Renal cortex interstitium (tissue), 15 donors: ENCODE measurements at places on chromosomes 1 and 21. TPM values are rescaled to one million over a fixed set of nuclear protein-coding genes. Genes with fewer than 3 reads are reported as not detected.

DNA sequence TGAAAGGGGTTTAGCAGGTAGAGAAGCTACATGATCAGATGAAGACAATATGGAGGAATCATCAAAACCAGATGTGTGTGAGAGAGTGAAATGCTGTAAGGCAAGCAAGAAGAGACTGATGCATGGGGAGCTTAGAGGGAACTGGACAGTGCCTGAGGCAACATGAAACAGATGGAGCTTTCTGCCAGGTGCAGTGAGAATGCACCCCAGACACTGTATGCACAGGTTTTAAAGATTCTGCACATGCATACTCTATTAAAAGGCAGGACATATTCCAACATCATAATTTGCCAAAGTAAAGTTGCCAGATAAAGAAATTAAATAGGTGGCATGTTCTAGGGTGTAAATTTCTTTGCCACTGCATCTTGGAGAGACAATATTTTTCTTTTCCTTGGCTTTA lies 200.1 kb downstream of the AMY1C start:
- no peak for DNase-seq

- no peak for DNase-seq
Observed at GRCh38 chr1:165424454-165425216, 20.3 kb downstream of the RXRG start.

The C8B gene
- not detected for polyA plus RNA-seq

DNA sequence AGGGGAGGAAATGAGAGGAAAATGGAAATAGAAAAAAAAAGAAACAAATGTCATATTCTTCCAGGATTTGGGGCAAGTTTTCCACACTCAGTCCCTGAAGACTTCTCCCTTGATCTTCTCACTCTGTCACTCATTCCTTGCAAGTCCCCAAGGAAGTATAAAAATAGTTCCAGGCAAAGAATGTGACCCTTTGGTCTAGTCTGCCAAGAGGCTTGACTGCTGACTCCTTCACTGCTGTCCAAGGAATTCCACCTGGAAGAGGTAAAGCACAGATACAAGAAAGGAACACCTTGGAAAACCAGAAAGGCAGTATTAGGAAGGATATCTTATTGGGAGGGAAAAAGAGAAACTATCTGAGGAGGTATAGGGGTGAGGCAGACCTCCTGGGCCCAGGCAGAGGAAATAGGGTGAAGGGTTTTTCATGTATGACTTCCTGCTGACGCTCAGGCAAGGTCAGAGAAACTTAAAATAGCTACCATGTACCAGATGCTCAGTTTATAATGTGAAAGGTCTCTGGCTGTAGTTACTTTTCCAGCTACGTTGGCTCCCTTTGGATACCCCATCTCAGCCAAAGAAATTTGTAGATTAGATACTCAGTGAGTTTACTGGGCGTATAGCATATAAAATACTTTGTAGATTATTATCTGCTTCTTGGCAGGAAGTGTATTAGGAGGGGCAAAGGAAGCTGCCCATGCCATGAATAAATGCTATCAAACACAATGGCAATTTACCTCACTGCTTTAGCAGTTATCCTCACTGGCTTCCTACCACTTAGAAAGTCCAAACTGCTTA lies 2.0 kb upstream of the GJA5 start:
- no peak for DNase-seq

DNA sequence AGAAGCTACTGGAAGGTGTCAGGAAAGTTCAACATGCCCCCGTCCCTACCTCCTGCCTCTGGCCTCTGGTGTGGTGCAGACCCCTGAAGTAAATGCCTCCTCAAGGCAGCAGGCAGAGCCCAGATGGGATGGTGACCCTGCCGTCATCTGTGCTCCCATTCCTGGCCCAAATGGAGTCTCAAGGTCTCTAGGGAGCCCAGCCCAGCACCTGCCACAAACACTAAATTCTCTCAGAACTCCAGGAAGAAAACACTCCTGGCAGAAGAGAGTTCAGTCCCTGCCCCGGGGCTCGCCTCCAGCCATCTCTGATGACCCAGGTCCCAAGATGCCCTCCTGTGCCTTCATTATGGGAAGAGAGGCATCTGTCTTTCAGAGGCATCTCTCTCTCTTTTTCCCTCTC lies 261.6 kb upstream of the TMEM51 start:
- DNase-seq: no peak

DNA sequence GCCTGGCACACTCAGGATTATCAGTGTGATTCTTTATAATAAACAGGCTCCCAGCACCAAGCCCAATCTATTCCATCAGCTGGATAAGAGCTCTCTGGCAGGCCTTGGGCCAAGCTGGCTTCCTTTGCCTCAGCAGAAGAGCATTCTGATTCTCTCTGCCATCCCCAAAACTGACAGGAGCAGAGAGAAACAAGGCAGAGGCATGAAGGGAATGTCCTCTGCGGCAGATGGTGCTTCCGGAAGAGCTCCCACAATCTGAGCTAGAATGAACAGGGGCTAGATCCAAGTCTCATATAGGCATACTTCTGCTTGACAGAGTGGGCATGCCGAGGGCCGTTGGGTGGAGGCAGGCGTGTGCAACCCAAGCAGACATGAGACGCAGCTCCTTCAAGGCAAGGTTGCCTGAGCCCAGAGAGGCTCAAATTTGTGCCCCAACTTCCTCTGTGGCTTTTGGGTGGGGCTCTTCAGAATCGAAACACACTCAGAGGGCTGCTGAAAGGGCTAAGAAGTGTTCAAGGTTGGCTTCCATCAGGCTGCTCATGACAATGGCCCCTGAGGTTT lies 4.0 kb downstream of the CAPN2 start:
- no peak for DNase-seq

DNA sequence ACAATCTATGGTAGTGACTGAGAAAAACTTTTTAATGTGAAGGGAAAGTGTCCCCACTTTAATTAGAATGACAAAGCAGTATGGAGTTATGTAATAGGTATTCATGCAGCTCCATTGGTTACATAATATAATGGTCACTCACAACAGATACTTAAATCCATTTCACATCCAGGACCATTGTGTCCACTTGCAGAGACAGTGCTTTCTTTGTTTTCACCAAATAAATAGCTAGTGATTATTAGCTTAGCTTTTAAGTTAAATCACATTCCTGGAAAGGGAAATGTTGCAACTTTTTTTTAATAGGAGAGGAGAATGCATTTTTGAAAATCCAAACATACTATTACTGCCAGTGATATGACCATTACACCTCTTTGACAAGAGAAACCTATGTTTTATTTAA lies 22.9 kb downstream of the RGL1 start:
- DNase-seq: no peak

The GJB5 gene
- polyA plus RNA-seq: 0.30 TPM

The DCDC2B gene
- 0.98 TPM for polyA plus RNA-seq

GRCh38 chr1:244557565-244557964 lies 95.4 kb upstream of the DESI2 start:
- DNase-seq: no peak

DNA sequence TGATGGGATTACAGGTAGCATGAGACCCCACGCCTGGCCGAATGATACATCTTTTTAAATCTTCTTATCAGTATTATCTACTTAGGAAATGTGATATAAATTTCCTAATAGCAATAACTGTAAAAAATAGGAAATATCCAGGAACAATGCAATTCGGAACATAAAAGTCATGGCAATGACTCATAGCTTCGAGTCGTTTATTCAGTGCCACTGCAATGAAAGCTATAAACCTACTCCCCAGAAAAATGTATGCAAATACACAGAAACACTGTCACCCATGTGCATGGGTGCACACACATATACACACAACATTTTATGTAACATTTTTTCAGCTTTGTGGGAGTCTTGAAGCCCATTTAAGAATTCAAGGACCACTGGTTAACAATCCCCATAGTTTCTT lies 194.6 kb downstream of the PATJ start:
- no peak for DNase-seq

The CDC42BPA gene
- 40.5 TPM for polyA plus RNA-seq

- DNase-seq: no peak
Observed at GRCh38 chr1:36731226-36732014, 248.7 kb upstream of the CSF3R start.

- no peak for DNase-seq
Observed at GRCh38 chr1:33343539-33343938, 22.6 kb upstream of the A3GALT2 start.

The S100A2 gene
- 9.8 TPM for polyA plus RNA-seq

The LCE3E gene
- not detected for polyA plus RNA-seq

The SPRR5 gene
- not detected for polyA plus RNA-seq

DNA sequence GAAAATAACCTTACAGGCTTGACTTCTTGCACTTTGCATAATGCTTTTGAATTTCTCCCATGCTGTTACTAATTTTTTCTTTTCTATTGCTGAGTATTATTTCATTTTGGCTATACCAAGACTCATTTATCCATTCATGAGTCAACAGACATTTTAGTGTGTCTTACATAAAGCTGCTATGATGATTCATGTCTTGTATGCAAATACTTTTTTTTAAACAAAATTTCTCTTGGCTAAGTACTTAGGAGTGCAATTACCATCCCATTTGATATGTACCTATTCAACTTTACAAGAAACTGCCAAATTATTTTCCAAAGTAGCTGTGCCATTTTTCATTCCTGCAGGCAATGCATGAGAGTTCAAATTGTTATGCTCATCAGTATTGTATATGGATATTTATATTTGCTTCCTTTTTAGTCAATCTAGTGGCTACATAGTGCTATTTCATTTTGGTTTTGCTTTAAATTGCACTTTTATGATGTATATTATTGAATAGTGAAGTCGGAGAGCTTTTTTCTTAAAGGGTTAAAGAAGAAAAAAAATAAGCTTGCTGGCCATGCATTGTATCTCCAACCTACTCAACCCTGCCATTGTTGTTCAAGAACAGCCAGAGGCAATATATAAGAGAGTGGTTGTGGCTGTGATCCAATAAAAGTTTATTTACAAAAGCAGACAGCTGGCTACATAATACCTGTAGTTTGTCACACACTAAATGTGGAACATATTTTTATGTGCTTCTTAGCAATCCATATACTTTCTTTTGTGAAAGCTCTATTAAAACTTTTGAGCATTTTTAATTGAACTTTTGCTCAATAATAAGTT lies 862.8 kb downstream of the KCNT2 start:
- no peak for DNase-seq

DNA sequence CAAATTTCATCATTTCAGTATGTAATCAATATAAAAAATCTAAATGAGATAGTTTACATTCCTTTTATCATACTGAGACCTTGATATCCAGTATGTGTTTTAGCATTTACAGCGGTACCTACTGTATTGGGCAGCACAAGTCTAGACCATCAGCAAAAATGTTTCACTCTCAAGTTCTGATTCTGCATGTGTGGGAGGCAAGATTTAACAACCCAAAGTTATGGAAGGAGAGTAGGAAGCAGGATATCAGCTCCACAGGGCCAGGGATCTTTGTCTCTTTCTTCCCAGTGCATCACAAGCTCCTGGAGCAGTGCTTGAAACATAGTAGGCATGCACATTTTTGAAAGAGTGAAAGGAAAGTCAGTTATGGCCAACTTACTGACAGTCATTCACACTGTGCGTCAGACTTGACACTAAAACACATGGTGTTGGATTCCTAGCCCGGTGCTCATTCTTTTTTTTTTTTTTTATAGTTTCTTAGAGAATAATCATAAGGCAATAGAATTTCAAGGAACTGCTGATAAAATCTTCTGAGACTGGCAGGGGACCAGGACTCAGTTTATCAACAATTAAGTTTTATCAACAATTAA lies 6.1 kb downstream of the TENT5C start:
- no peak for DNase-seq

DNA sequence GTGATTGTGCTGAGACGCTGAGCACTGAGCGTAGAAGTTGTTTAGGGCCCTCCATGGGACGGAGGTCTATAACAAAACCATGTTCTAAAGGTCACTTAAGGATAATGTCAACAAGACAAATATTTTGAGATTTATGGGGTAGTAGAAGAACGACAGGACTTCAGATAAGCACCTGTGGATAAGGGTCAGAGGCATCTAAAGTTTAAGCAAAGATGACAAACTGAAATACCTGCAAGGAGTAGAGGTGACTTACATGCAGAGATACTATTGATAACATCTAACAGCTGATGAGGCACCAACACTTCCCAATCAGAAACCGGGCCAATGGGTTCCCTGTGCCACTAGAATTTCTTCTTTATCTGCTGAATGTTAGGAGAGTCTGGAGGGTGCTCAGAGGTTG lies 83.5 kb downstream of the CENPF start:
- no peak for DNase-seq

- DNase-seq: no peak
Observed at GRCh38 chr1:22031214-22031962, 21.1 kb upstream of the CDC42 start.

- DNase-seq: no peak
Observed at GRCh38 chr1:224182057-224182865, 779 bp upstream of the DEGS1 start.

- no peak for DNase-seq
Observed at GRCh38 chr1:212247179-212247721, 38.0 kb upstream of the PPP2R5A start.

GRCh38 chr1:192581131-192581927 lies 5.8 kb downstream of the RGS1 start:
- no peak for DNase-seq

DNA sequence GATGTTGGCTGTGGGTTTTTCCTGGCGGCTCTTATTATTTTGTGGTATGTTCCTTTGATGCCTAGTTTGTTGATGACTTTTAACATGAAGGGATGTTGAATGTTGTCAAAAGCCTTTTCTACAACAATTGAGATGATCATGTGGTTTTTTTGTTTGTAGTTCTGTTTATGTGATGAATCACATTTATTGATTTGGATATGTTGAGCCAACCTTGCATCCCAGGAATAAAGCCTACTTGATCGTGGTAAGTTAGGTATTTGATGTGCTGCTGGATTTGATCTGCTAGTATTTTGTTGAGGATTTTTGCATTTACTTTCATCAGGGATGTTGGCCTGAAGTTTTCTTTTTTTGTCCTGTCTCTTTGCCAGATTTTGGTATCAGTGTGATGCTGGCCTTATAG lies 28.5 kb downstream of the CD55 start:
- no peak for DNase-seq

- DNase-seq: no peak
Observed at GRCh38 chr1:176926330-176927086, 238.0 kb downstream of the ASTN1 start.

- no peak for DNase-seq
Observed at GRCh38 chr21:43764576-43765495, 11.3 kb downstream of the CSTB start.

The NBPF6 gene
- polyA plus RNA-seq: not detected

The CREB3L4 gene
- polyA plus RNA-seq: 46.2 TPM

- DNase-seq: no peak
Observed at GRCh38 chr1:107451715-107452114, 310.9 kb downstream of the NTNG1 start.

DNA sequence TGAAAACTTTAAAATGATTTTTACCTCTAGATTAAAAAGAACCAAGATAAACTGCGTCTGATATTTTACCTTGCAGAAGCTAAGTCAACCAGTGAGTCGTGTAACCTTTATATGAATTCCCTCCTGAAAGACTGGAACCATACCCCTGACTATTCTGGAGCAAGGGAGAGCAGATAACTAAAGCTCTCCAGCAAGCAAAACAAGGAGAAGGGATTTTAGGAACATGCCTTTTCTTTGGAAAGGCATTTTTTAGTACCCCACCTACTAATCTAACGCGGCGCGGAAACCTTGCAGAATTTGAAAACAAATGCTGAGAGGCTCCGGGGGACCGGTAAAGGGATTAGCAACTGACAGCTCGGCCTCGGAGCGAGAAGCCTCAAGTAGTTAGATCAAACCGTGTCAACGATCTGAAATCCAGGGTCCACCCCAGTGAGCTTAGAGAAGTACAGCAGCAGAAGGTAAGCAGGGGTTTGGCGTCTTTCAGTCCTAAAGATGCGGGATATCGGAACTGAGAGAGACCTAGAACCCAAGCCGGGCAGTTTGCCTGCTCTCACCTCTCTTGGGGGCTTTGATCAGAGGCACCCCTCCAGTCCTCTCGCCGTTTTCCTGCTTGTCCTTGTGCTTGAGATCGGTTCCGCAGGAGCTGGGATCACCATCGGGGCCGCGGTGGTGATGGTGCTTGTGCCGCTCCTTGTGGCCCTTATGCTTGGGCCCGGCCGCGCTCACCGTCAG lies 954 bp downstream of the RSBN1 start:
- peak; percentile 24 for DNase-seq
